Mucosa of gallbladder (tissue), 1 donor: ENCODE measurements at places on chromosomes 3 and 15. TPM values are rescaled to one million over a fixed set of nuclear protein-coding genes. Genes with fewer than 3 reads are reported as not detected.

GRCh38 chr3:64361962-64362735, 136.9 kb upstream of the PRICKLE2 start:
- no peak for DNase-seq

The SAMD7 gene
- not detected for total RNA-seq

GRCh38 chr15:36595611-36596010, 16.2 kb downstream of the CDIN1 start:
- DNase-seq = no peak

- DNase-seq = no peak
Measured at GRCh38 chr3:154316974-154317767, 7.1 kb downstream of the DHX36 start.

DNA sequence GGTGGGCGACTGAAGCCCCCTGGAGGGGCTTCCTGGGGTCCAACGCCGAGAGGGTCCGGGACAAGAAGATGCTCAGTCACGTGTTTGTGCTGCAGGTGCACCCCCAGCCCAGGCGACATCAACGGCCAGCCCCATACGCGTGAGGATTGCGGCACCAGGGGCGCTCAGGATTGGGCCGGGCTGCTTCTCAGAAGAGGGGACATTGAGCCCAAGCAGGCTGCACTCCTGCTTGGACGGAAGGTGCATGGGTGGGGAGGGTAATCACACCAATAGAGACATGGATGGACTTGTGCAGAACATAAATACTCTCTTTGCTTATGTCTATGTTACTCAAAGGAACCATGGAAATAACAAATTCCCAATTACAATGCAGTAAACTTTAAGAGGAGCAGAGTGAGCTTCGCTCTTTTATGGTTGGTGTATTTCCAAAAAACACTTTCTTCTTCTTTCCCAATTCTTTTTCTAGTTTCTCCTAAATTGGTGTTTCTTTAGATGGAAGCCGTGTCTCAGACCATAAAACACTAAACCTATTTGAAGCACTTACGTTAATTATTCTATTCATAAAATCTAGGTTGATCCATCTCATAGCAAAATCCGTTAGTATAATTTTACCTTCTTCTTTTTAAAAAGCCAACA, 182.7 kb downstream of the GOLGA6L6 start:
- DNase-seq = no peak

GRCh38 chr15:95758451-95758850, 572.0 kb upstream of the NR2F2 start:
- no peak for DNase-seq

DNA sequence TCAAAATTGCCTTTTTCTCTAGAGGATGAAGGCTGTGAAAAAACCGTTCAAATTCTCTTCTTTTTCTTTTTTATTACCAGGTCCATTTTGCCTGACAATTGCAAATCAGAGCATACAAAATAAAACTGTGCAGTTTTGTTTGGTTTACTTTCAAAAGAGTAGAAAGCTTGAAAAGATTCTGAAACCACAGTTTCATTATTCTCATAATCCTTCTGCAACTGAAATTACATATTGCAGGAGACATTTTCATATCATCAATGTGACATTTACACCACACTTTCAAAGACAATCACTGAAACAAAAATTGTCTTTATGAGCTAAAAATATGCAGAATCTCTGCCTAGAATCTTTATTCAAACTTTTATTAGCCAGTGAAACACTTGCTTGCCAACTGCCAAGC, 296.4 kb upstream of the TPRG1 start:
- no peak for DNase-seq

DNA sequence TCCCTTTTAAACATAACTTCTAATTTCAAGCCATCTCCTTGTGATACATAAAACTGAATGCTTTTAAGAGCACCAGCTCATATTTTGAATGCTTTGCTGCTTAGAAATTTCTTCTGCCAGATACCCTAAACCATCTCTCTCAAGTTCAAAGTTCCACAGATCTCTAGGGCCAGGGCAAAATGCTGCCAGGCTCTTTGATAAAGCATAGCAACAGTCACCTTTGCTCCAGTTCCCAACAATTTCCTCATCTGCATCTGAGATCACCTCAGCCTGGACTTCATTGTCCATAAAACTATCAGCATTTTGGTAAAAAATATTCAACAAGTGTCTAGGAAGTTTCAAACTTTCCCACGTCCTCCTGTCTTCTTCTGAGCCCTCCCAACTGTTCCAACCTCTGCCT, 17.5 kb downstream of the OSTN start:
- DNase-seq = no peak

- DNase-seq = no peak
Measured at GRCh38 chr3:8848696-8849131, 79.3 kb upstream of the OXTR start.

DNA sequence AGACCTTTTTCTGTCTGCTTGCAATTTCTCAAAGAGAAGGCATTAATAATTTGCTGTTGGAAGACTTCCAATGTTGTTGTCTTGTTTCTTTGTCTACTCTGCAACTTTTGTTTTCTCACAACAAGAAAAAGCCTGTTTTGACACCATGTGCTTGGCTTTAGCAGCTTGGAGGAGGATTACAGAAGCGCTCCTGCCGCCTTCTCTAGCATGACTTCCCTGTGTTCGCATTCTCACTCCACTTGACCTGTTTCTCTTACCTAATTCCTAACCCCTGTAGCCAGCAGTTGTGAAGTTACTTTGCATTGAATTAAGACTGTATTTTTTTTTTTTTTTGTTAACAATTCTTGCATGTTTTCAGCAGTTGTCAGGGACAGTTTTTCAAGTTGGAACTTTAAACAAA, 235.3 kb upstream of the GOLIM4 start:
- no peak for DNase-seq
